ENCODE measurements at places on chromosomes 3 and 15. TPM values are rescaled to one million over a fixed set of nuclear protein-coding genes. Genes with fewer than 3 reads are reported as not detected.

GRCh38 chr3:46539443-46540005 is 26.6 kb downstream of the LRRC2 start:
- peaks cover 12% of the 10 kb centered on the region for H3K27me3 ChIP-seq
- H3K36me3 ChIP-seq, result peaks cover 3% of the 10 kb centered on the region
- peak; percentile 49 for DNase-seq
- peaks cover 61% of the 10 kb centered on the region for H3K4me1 ChIP-seq
- peak overlapping the region; percentile 92 for H3K27ac ChIP-seq

The SNURF gene
- total RNA-seq, result 23.3 TPM

The BOC gene
- not detected for total RNA-seq

DNA sequence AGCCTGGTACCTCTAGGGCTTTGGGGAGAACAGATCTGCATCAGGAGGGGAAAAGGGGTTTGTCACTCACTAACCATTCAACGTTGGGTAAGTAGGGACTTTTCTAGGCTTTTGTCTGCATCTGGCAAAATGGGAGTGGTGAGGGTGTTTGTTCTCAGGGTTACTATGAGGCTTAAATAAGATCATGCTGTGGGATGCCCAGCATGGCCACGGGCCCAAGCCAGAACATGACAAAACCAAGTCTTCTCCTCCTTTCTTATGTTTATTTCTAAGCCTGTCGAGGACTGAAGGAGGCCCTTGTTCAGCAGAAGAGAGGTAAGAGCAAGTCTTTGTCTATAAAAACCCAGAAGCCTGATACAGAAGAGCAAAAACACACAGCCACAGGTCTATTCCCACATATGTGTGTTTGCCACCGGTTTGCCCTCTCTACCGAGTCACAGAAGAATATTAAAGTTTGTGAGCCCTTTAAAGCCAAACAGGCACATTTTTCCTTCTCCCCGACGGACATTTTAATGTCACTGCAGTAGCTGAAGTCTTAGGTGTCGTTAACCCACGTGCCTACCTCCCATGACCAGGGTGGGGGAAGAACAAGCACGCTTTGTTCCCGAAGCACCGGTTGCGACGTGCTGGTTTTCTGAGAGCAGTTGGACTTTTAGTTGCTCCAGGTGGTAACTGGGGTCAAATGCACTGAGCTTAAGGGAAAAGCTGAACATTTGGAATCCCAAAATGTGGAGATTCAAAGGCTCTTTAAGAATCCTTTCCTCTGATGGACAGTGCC is 72.1 kb downstream of the NOX5 start:
- H3K4me3 ChIP-seq, result no peak overlapping the region
- no peak overlapping the region for H3K27ac ChIP-seq
- H3K36me3 ChIP-seq, result no peaks in the 10 kb centered on the region
- no peak for DNase-seq
- peaks cover 19% of the 10 kb centered on the region for H3K4me1 ChIP-seq
- peaks cover 35% of the 10 kb centered on the region for H3K27me3 ChIP-seq

- no peak overlapping the region for H3K4me3 ChIP-seq
- peaks cover 84% of the 10 kb centered on the region for H3K4me1 ChIP-seq
- H3K27ac ChIP-seq, result peak overlapping the region; percentile 71
- H3K27me3 ChIP-seq, result no peaks in the 10 kb centered on the region
- H3K36me3 ChIP-seq, result peaks cover 16% of the 10 kb centered on the region
Measured at GRCh38 chr3:112129925-112130637, 3.0 kb downstream of the GCSAM start.

The GOLGA8N gene
- total RNA-seq, result 15.6 TPM

DNA sequence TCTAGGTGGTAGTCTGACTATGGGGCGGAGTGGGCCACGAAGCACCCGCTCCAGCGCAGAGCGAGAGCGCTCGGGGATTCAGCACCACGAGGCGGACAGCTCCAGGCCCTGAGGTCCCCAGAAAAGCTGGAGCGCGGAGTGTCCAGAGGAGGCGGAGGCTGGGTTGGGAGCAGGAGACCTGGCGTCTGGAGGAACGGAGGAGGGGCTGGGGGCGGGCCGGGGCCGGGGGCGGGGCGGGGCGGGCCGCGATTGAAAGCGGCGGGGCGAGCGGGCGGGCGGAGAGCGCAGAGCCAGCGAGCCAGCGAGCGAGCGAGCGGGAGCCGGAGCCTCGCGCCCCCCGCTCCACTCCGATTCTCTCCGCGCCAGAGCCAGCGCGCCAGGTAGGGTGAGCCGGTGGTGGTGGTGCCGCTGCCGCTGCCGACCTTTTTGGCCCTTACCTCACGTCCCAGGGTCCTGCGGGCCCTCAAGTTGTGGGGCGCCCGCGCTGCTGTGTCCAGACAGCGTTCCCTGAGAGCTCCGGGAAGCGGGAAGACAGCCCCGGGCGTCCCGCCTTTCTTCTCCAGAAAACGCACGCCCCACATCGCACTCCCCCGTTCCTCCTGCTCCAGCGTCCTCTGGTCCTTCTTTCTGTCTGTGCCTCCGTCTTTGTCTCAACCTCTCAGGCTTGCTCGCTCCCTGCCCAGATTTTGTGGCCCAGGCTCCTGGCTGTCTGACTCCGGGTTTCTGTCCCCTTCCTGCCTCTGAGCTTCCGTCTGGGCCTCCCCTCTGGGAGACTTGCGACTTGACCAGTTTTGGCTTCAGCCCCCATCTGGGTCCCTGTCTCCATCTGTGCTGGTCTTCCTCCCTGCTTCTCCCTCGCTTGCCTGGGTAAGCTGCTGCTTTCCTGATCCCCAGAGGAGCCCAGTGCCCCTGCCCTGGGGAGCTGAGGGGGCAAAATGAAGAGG is at the start of gene GRM2:
GRM2 (plus strand) TSS at position 281 of the 944 bp plus-strand sequence. CDS start 1,916 bp downstream, outside the sequence.
- peaks cover 8% of the 10 kb centered on the region for H3K36me3 ChIP-seq
- H3K27me3 ChIP-seq, result peaks cover 8% of the 10 kb centered on the region
- H3K4me1 ChIP-seq, result peaks cover 3% of the 10 kb centered on the region
- H3K4me3 ChIP-seq, result no peak within 1 kb of the TSS
- no peak for DNase-seq
- no peak within 1 kb of the TSS for H3K27ac ChIP-seq

DNA sequence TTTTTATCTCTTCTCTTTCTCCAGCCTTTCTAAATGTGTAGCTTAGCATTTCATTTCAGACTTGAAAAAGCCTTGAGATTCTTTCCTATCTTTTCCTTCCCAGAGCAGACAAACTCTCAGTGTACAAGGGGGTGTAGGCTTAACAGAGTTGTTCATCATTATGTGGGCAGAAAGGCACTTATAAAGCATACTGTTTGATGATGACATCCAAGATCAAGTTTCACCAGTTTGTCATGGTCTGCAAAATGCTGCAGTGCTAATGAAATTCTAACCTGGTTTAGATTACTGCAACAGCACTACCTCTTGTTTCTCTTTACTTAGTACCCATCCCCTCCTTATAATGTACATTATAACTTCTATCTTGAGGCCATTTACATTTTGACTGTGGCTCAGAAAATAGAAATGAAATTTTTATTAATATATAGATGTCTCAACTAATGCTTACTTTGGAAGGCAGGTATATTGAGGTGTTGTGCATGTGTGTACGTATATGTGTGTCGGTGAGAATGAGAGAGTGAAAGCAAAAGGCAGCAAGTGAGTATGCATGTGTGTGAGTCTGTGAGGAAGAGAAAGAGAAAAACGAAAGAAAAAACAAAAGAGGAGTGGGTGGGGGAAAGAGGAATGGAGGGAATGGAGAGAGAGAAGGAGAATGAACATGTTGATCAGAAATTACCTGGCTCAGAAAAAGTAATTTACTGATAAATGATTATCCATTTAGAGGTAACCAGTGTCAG is 1043.6 kb downstream of the TUSC7 start:
- H3K27ac ChIP-seq, result no peak overlapping the region
- H3K4me1 ChIP-seq, result no peaks in the 10 kb centered on the region
- DNase-seq, result no peak
- no peaks in the 10 kb centered on the region for H3K36me3 ChIP-seq

DNA sequence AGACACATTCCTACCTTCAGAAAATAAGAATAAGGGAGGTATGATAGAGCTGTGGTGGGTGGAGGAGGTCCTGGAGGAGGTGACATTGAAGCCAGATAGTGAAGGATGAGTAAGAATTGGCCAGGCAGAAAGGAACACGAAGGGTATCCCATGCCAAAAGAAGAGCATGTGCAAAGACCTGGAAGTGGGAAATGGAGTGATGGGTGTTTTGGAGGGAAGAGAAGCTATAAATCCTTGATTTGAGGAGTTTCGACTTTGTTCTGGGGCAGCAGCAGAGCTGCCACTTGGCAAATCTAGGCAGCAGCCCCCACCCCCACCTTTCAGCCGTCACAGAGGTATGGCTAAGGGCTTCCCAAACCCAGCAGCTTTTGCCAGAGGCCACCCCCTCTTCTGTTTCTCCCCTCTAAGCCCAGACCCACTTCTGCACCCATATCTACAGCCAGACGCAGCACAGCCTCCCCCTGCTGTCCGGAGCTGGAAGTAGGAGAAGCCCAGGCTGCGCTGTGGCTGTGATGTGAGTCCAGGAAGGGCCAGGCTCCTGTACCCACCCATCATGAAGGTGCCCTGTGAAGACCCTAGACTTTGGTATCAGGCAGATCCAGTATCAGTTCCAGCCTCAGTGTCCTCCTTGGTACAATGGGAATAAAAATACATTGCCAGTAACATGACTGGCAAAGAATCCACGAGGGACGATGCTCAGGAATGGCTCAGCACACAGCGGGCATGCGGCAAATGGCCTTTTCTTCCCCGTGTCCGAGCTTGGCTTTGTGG is 188.7 kb upstream of the LINGO1 start:
- peaks cover 45% of the 10 kb centered on the region for H3K27me3 ChIP-seq
- H3K27ac ChIP-seq, result no peak overlapping the region
- no peak overlapping the region for H3K4me3 ChIP-seq

DNA sequence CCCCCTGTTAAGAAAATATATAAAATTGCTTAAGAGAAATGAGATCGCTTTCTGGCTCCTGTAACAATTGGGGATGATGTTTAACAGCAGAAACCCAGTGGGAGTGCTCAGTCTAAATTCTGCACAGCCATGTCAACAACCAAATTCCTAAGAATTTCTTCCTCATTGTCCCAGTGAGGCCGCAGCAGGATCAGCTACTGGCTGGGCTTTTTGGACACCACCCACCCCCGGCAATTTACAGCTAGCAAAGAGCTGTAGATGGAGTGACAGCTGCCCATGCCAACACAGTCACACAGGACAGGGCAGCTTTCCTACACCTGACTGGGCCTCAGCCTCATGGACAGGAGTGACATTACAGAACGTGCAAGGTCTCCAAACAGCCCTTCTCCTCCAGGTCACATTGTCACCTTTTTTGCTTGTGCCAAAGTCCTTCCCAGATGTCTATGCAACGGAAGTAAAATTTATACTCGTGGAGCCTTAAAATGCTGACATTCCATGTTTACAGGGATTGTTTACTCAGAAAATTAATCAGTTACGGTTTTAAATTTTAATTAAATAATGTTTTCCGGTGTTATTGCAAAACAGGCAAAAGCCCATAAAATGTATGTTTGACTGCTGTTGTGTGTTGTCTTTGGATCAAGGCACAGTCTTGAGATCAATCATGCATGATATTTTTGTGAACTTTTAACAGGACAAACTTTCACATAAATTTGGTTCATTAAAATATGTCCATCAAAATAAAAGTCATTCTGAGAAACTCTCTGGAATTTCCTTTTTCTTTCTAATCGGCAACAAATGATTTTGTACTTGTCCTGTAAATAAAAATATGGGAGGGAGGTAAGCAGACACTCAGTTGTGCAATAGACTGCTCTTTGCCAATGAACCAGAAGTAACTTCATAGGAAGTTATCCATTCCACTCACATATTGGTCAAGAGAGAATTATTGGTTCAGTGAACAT is 943.2 kb downstream of the MCTP2 start:
- no peaks in the 10 kb centered on the region for H3K4me1 ChIP-seq
- no peaks in the 10 kb centered on the region for H3K36me3 ChIP-seq

GRCh38 chr15:29889542-29890329 is 67.5 kb upstream of the TJP1 start:
- H3K27me3 ChIP-seq, result peaks cover 5% of the 10 kb centered on the region
- H3K4me3 ChIP-seq, result no peak overlapping the region
- DNase-seq, result no peak
- H3K27ac ChIP-seq, result no peak overlapping the region

The COL7A1 gene
- total RNA-seq, result 1.1 TPM

- H3K4me1 ChIP-seq, result peaks cover 32% of the 10 kb centered on the region
- H3K27ac ChIP-seq, result peak overlapping the region; percentile 68
- H3K27me3 ChIP-seq, result no peaks in the 10 kb centered on the region
- H3K36me3 ChIP-seq, result no peaks in the 10 kb centered on the region
- peak; percentile 58 for DNase-seq
- peak overlapping the region; percentile 36 for H3K4me3 ChIP-seq
Measured at GRCh38 chr3:195129644-195130492, 141.1 kb downstream of the XXYLT1 start.

The SUSD5 gene
- total RNA-seq, result not detected

GRCh38 chr3:56086355-56086754 is 381.9 kb downstream of the ERC2 start:
- H3K4me1 ChIP-seq, result no peaks in the 10 kb centered on the region
- H3K4me3 ChIP-seq, result no peak overlapping the region
- no peak overlapping the region for H3K27ac ChIP-seq
- H3K27me3 ChIP-seq, result no peaks in the 10 kb centered on the region

GRCh38 chr3:31242026-31242960 is 290.4 kb upstream of the STT3B start:
- no peaks in the 10 kb centered on the region for H3K4me1 ChIP-seq
- no peak for DNase-seq
- H3K27ac ChIP-seq, result no peak overlapping the region
- H3K4me3 ChIP-seq, result no peak overlapping the region
- peaks cover 2% of the 10 kb centered on the region for H3K27me3 ChIP-seq
- peaks cover 4% of the 10 kb centered on the region for H3K36me3 ChIP-seq

DNA sequence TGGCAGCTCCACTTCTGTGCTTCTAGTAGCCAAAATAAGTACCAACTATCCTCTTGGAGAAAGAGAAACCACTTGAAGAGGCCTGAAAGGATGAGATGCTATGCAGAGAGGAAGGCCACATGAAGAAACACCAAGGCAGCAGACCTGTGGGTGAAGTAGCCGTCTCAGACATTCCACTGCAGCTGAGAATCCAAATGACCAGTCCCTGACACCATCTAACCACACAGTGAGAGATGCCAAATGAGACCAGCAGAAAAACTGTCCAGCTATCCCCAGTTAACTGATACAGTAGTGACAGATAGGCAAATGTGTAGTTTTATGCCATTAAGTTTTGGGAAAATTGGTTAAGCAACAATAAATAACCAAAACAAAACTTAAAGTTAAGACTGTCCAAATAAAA is 47.9 kb upstream of the ZSCAN2 start:
- peaks cover 34% of the 10 kb centered on the region for H3K36me3 ChIP-seq
- peaks cover 13% of the 10 kb centered on the region for H3K4me1 ChIP-seq
- H3K4me3 ChIP-seq, result no peak overlapping the region
- no peaks in the 10 kb centered on the region for H3K27me3 ChIP-seq

The RTP3 gene
- total RNA-seq, result not detected

GRCh38 chr3:48233542-48233941 is 7.4 kb upstream of the ZNF589 start:
- no peak overlapping the region for H3K4me3 ChIP-seq
- peaks cover 7% of the 10 kb centered on the region for H3K4me1 ChIP-seq
- no peaks in the 10 kb centered on the region for H3K36me3 ChIP-seq
- H3K27ac ChIP-seq, result no peak overlapping the region

DNA sequence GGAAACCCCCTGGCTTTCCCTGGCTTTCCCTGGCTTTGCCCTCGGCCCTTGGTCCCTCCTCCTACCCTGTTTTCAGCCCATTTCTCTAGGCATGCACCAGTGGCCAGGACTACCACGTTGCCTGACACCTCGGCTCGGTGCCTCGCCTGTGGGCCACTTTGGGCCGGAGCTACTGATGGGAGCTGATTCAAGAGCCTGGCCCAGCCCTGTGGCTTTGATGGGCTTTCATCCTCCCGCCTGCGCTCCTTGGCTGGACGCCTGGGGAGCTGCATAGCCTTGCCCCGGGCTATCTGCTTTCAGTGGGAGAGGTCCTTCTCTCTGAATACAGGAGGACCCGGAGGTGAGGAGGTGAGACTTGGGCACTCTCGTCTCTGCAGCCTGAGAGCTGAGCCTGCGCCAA is 192.7 kb upstream of the HES1 start:
- no peak overlapping the region for H3K4me3 ChIP-seq
- no peaks in the 10 kb centered on the region for H3K4me1 ChIP-seq
- DNase-seq, result no peak

The WNT5A gene
- total RNA-seq, result not detected

The GOLGA8G gene
- not detected for total RNA-seq

The SATB1 gene
- 164 TPM for total RNA-seq

The ZNF620 gene
- 5.7 TPM for total RNA-seq

All from activated CD8-positive, alpha-beta memory T cell treated with anti-CD3 and anti-CD28 coated beads, Interleukin-2, amount 10 ng/mL, durations not matched to agents 7 days and 5 days (primary cell).